Renal cortex interstitium (tissue), 15 donors: ENCODE measurements at places on chromosomes 13 and 19.

- DNase-seq = no peak
These were observed 96.7 kb downstream of the GJA3 start for GRCh38 chr13:20064128-20064527.

DNA sequence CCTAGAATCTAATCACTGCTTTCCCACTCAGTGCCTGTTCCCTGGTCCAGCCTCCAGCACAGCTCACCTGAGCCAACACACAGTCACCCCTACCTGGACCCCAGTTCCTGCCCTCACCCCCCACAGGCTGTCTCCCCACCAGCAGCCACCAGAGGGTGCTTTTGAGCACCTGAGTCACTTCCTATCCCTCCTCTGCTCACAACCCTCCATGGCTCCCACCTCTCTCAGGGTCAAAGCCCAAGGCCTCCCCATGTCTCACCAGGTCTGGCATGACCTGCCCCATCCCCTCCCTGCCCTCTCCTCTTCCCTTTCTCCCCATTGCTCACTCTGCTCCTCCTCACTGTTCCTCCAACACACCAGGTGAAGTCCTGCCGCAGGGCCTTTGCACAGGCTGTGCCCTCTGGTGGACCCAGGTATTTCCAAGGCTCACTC lies 7.1 kb upstream of the DPP9 start:
- DNase-seq = no peak

- DNase-seq = no peak
These were observed 135.2 kb downstream of the PCDH9 start for GRCh38 chr13:67094952-67095351.

- DNase-seq = no peak
These were observed 39.3 kb upstream of the GPR183 start for GRCh38 chr13:99346335-99347042.

DNA sequence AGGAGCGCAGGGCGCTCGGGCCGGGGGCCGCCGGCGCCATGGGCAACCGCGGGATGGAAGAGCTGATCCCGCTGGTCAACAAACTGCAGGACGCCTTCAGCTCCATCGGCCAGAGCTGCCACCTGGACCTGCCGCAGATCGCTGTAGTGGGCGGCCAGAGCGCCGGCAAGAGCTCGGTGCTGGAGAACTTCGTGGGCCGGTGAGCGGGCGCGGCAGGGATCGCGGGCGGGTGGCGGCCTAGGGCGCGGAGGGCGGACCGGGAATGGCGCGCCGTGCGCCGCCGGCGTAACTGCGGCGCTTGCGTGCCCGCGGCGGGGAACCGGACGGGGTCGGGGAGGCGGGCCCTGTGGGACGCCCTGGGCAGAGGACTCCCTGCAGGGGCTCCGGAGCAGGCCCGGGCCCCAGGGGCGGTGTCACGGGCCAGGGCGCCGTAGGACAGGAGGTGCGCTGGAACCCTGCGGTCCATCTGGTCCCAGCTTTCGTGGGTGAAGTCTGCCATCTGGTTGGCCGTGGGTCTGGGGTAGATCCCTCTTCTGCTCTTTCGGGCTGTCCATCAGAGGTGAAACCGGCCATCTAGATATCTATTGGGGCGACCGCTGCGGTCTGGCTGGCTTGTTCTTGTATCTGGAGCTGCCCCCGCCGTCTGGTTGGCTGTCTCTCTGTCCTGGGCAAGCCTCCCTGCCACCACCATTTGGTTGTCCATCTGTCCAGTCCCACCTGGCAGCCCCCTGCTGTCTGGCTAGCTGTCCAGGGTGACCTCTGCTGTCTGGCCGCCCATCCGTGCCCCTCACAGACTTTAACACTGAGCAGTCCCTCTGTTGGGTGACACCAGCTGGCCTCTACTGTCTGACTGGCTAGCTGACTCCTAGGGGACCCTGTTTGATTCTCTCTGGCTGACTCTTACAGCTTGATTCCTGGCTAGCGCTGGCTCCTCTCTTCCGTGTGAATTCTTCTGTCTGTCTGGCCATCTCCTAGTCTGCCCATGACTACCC lies 622 bp downstream of the DNM2 start:
- DNase-seq = no peak

GRCh38 chr13:35548790-35549189 lies 72.3 kb upstream of the MAB21L1 start:
- no peak for DNase-seq

DNA sequence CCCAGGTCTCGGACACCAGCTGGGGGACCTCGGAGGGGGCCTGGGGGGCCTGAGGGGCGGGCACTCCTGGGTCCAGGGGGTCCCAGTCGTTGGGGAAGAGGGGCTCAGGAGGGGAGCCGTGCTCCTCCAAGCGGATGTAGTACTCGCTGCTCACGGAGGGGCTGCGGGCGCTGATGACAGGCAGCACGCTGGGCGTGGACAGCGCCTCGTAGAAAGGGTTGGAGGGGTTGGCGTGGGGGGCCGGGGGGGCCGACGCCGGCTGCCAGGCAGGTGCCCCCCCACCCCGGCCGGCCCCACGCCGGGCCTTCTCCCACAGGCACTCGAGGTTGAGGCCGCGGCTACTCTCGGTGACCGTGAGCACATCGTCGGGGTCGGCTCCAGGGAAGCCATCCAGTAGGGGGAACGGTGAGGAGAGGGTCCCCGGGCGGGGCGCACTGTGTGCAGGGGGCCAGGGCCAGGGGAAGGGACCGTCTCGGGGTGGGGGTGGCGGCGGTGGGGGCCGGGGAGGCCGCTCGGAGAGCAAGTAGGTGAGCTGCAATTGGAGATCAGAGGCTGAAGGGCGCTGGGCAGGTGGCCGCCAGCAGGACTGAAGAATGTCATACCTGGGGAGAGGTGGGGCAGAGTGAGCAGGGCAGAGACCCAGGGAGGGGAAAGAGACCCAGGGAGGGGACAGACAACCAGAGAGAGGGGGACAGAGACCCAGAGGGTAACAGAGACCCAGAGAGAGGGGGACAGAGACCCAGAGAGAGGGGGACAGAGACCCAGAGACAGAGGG lies 12.1 kb downstream of the LMTK3 start:
- DNase-seq = no peak

DNA sequence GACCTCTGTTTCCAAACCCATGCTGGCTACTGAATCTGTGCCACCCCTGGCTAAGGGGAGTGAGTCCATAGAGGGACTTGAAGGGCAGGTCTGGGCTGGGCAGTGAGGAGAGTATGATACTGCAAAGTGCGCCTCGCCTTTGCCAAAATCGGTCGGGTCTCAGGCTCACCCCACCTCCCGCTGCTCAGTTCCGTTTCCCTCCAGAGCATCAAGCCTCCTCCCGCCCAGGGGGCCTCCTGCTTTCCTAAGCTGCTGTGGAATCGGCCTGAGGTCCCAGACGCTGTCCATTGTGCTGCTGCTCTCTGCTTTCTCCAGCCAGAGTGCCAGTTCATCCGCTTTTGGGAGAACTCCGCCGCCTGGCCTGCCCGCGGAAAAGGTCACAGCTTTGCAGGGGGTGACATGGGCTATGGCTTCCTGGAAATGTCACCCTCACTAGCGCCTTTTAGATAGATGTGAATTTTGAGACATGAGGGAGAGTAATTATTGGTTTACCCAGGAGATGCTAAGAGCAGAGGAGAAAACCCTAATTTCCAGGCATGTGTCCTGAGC lies 1418.4 kb downstream of the UQCRFS1 start:
- DNase-seq = no peak

DNA sequence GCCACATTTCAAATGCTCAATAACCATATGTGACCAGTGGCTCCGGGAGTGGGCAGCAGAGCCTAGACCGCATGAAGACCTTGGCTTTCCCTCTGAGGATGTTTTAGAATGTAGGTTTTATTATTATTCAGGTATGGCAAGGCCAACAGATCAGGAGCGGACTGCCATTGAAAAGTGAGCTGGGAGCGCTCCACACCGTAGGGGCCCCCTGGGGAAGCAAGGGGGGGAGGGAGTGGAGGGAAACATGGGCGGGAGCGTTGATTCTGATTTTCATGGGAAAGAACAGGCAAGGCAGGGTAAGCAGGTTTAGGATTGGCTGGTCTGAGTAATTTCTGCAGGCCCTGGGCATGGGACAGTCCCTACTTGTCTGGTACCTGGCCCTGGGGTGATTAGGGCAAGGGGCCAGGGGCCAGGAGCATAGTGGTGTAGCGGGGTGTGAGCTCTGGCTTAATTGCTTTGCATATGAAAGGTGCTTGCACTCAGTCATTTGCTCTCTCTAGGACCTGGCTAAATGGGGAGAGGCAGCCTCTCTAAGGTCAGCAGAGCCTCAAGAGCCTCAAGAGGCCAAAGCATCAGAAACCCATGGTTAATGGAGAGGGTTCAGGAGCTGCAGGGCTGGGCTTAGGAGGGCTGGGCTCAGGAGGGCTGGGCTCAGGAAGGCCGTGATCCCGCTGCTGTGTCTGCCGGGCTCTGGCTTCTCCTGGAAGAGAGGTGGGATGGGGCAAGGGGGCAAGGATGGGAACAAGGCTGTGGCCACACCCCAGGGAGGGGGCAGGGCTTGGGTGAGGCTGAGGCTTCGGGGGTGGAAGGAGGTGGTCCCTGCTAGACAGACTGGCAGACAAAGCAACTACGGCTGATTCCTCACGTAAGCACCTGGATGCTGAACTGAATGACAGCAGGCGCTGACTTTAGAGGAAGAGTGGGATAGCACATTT lies 82.0 kb upstream of the WASF3 start:
- DNase-seq = no peak

DNA sequence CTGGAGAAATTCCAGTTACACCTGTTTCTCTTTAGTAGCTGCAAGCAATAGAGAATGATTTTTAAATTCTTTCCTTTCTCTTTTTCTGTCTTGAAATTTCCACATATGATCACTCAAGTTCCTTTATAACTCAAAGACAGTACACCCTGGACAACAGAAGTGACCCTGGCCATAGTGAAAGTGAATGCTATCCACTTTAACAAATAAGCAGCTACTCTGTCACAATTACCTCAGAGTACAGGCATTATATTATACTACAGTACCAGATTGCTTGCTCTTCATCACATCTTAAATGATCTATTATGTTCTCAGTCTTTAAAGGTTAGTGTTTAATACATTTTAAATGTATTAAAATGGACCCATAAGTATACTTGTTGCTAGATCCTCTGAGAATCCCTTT lies 136.2 kb downstream of the KLF12 start:
- no peak for DNase-seq

GRCh38 chr19:50626011-50626410 lies 13.7 kb downstream of the SYT3 start:
- DNase-seq = no peak

DNA sequence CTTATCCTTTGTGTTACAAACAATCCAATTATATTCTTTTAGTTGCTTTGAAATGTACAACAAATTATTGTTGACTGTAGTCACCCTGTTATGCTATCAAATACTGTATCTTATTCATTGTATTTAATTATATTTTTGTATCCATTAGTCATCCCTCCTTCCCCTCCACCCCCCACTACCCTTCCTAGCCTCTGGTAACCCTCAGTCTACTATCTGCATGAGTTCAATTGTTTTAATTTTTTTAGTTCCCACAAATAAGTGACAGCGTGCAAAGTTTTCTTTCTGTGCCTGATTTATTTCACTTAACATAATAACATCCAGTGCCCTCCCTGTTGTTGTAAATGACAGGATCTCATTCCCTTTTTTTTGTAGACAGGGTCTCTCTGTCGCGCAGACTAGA lies 4.5 kb downstream of the SAE1 start:
- no peak for DNase-seq
